ENCODE measurements at places on chromosomes 7 and 10. TPM values are rescaled to one million over a fixed set of nuclear protein-coding genes. Genes with fewer than 3 reads are reported as not detected.

The PRSS37 gene
- not detected for total RNA-seq

The NDUFB2 gene
- total RNA-seq, result 354 TPM

The CALHM3 gene
- total RNA-seq, result not detected

The SPDYE9 gene
- not detected for total RNA-seq

The CTAGE4 gene
- 1.6 TPM for total RNA-seq

DNA sequence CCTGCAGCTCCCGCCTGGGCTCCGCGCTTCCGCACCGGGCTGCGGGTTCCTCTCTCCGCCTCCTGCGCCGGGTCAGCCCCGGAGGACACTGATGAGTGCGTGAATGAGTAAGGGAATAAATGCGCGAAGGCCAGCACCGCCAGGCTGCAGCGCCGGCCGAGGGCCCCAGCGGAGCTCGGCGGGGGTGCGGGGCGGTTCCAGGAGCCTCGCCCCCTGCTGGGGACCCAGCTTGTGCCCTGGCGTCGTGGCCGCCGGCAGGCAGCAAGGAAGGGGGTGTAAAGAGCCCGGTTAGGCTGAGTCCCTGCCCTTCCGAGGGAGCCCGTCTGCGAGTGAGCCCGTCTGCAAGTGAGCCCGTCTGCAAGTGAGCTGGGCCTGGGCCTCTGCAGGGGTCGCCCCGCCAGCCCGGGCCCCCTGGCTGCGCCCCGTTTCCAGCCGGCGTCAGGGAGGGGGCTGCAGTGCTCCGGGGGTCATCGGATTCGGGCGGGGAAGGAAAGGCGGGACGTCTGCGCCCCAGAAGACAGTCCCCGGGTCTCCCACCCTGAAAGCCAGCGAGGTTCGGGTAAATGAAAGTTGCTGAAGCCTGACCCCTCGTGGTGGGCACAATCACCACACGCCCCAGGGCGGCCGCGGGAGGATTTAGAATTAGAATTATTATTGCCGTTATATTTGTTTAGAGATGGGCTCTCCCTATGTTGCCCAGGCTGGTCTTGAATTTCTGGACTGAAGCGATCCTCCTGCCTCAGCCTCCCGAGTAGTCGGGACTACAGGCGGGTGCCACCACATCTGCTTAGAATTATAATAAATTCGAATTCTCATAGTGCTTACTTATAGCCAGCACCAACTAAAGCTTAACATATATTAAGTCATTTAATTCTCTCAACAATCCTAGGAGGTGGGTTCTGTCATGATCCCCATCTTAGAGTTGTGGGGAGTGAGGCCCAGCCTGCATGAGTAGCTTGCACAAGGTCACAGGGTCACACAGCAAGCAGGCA lies 8.6 kb upstream of the CRYGN start:
- no peaks in the 10 kb centered on the region for H3K27me3 ChIP-seq
- no peaks in the 10 kb centered on the region for H3K36me3 ChIP-seq
- peak overlapping the region; percentile 31 for H3K27ac ChIP-seq
- DNase-seq, result peak; percentile 30
- no peaks in the 10 kb centered on the region for H3K4me1 ChIP-seq
- H3K4me3 ChIP-seq, result peak overlapping the region; percentile 77

DNA sequence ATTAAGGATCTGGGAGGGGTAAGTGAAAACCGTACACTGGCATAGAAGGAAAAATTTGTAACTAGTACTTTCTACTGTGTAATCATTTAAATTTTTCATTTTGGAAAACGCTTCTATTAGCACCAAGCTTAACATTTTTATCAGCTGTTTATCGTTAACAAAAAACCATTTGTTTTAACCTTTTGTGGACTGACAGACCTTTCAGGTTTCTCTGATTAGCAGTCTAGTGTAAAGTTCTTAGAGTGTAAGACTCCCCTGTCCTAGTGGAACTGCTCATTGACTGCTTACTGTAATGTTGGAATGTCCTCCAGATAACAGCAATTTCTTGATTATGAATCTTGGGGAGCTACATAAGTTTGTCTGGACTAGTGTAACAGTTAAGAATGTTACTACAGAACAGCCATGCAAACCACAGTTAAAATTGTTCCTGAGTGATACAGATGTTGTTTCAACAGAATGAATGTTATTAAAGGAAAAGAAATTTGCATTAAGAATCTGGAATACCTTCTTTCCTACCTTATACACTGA lies 2.0 kb downstream of the DBF4 start:
- H3K36me3 ChIP-seq, result no peaks in the 10 kb centered on the region
- no peak for DNase-seq
- H3K4me1 ChIP-seq, result peaks cover 13% of the 10 kb centered on the region
- no peak overlapping the region for H3K4me3 ChIP-seq
- H3K27me3 ChIP-seq, result no peaks in the 10 kb centered on the region
- H3K27ac ChIP-seq, result no peak overlapping the region

- no peaks in the 10 kb centered on the region for H3K36me3 ChIP-seq
- H3K4me3 ChIP-seq, result no peak overlapping the region
- no peak overlapping the region for H3K27ac ChIP-seq
- DNase-seq, result no peak
- H3K27me3 ChIP-seq, result no peaks in the 10 kb centered on the region
These were observed 298.1 kb downstream of the ZEB1 start for GRCh38 chr10:31617133-31617532.

DNA sequence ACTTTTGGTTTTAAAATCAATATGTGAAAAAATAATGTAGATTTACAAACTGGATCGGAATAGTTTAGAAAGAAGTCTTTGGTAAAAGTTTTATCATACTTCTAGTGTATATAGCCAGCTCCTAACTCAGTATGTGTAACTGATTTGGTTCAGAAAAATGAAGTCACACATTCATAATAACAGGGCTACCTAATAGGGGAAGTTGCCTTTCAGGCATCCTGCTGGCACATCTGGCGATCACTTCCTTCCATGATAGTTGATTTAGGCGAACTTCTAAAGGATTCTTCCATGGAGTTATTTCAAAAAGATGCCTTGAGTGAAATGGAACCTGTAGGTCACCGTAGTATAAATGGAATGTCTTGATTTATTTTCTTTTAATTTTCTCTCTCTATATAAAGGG lies 69.1 kb downstream of the SHH start:
- H3K27me3 ChIP-seq, result no peaks in the 10 kb centered on the region
- H3K4me1 ChIP-seq, result no peaks in the 10 kb centered on the region
- no peak overlapping the region for H3K27ac ChIP-seq

GRCh38 chr10:60878224-60878623 lies 65.8 kb downstream of the RHOBTB1 start:
- no peak overlapping the region for H3K27ac ChIP-seq
- H3K4me3 ChIP-seq, result no peak overlapping the region
- H3K27me3 ChIP-seq, result no peaks in the 10 kb centered on the region
- H3K4me1 ChIP-seq, result peaks cover 9% of the 10 kb centered on the region

- no peaks in the 10 kb centered on the region for H3K27me3 ChIP-seq
- DNase-seq, result no peak
- H3K27ac ChIP-seq, result no peak overlapping the region
- H3K4me1 ChIP-seq, result peaks cover 14% of the 10 kb centered on the region
- peaks cover 17% of the 10 kb centered on the region for H3K36me3 ChIP-seq
These were observed 21.8 kb downstream of the KBTBD2 start for GRCh38 chr7:32869716-32870115.

GRCh38 chr10:91350651-91351081 lies 59.5 kb upstream of the HECTD2 start:
- peaks cover 38% of the 10 kb centered on the region for H3K4me1 ChIP-seq
- no peaks in the 10 kb centered on the region for H3K27me3 ChIP-seq
- DNase-seq, result no peak
- H3K4me3 ChIP-seq, result no peak overlapping the region

DNA sequence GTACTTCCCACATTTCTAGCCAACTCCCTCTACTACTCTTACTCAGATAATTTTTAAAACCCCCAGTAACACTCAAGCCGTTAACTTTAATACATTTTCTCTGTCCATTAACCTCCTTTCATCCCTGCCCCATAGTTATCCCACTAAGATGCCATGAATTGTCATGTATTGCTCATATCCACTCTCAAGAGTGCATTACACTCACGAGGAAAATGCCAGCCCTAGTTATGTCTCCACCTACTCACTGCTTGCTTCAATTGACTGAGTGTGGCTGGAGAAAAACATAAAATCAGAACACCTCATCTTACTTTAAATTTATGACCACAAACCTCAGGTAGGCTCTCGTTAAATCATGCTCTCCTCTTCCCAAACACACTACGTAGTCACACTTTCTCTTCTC lies 324.1 kb upstream of the NPSR1 start:
- no peaks in the 10 kb centered on the region for H3K36me3 ChIP-seq
- H3K27me3 ChIP-seq, result no peaks in the 10 kb centered on the region
- no peaks in the 10 kb centered on the region for H3K4me1 ChIP-seq
- no peak overlapping the region for H3K27ac ChIP-seq
- no peak for DNase-seq

- H3K4me1 ChIP-seq, result no peaks in the 10 kb centered on the region
- no peak overlapping the region for H3K27ac ChIP-seq
- H3K36me3 ChIP-seq, result no peaks in the 10 kb centered on the region
- H3K4me3 ChIP-seq, result no peak overlapping the region
- no peaks in the 10 kb centered on the region for H3K27me3 ChIP-seq
- DNase-seq, result no peak
These were observed 63.7 kb downstream of the PROSER2 start for GRCh38 chr10:11886851-11887250.

- no peaks in the 10 kb centered on the region for H3K4me1 ChIP-seq
- no peak overlapping the region for H3K27ac ChIP-seq
- no peaks in the 10 kb centered on the region for H3K36me3 ChIP-seq
These were observed 16.6 kb downstream of the TAS2R40 start for GRCh38 chr7:143238289-143238980.

GRCh38 chr7:26307226-26307625 lies 15.6 kb downstream of the SNX10 start:
- H3K4me3 ChIP-seq, result no peak overlapping the region
- H3K27ac ChIP-seq, result no peak overlapping the region
- DNase-seq, result no peak
- no peaks in the 10 kb centered on the region for H3K27me3 ChIP-seq
- H3K4me1 ChIP-seq, result no peaks in the 10 kb centered on the region

DNA sequence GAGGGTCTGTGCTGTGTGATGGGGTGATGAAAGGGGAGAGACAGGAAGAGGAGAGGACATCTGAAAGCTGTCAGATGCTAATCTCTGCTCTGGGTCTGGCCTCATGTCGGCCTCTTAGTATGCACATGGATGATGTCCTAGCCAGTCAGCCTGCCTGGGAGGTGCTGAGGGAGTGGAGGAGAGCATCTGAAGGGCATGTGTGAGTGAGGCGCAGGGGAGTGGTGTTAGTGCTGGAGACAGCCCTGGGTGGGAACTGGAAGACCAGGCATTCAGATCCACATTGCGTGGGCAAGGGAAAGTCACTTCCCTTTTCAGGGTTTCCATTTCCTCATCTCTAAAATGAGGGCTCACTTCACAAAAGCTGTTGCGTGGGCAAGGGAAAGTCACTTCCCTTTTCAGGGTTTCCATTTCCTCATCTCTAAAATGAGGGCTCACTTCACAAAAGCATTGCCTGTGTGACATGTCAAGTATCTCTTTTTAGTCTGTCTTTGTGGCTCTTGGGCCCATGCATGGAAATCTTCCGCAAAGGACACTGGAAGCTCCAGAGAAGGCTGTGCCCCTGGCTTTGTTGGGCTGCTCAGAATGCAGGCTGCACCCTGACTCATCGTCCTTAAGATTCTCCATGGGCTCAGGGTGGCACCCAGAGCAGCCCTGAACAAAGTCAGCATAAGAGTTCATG lies 10.0 kb downstream of the SFTPD start:
- H3K27me3 ChIP-seq, result no peaks in the 10 kb centered on the region
- no peak overlapping the region for H3K4me3 ChIP-seq
- DNase-seq, result no peak
- H3K36me3 ChIP-seq, result peaks cover 2% of the 10 kb centered on the region
- H3K27ac ChIP-seq, result no peak overlapping the region

GRCh38 chr7:109873296-109873695 lies 1217.6 kb upstream of the LRRN3 start:
- no peaks in the 10 kb centered on the region for H3K4me1 ChIP-seq
- no peaks in the 10 kb centered on the region for H3K27me3 ChIP-seq
- no peak overlapping the region for H3K27ac ChIP-seq
- H3K4me3 ChIP-seq, result no peak overlapping the region
- H3K36me3 ChIP-seq, result no peaks in the 10 kb centered on the region

- no peak overlapping the region for H3K4me3 ChIP-seq
- DNase-seq, result no peak
- no peaks in the 10 kb centered on the region for H3K27me3 ChIP-seq
- H3K36me3 ChIP-seq, result no peaks in the 10 kb centered on the region
- H3K4me1 ChIP-seq, result peaks cover 3% of the 10 kb centered on the region
These were observed 216.8 kb upstream of the CCDC6 start for GRCh38 chr10:60123172-60123571.

GRCh38 chr10:36676756-36677430 lies 448.5 kb upstream of the ANKRD30A start:
- H3K36me3 ChIP-seq, result no peaks in the 10 kb centered on the region
- no peak overlapping the region for H3K4me3 ChIP-seq
- no peak for DNase-seq
- H3K27me3 ChIP-seq, result no peaks in the 10 kb centered on the region
- H3K27ac ChIP-seq, result no peak overlapping the region
- no peaks in the 10 kb centered on the region for H3K4me1 ChIP-seq

GRCh38 chr7:2809903-2810625 lies 34.0 kb downstream of the GNA12 start:
- H3K27me3 ChIP-seq, result no peaks in the 10 kb centered on the region
- no peak overlapping the region for H3K4me3 ChIP-seq
- H3K36me3 ChIP-seq, result no peaks in the 10 kb centered on the region
- no peak overlapping the region for H3K27ac ChIP-seq

DNA sequence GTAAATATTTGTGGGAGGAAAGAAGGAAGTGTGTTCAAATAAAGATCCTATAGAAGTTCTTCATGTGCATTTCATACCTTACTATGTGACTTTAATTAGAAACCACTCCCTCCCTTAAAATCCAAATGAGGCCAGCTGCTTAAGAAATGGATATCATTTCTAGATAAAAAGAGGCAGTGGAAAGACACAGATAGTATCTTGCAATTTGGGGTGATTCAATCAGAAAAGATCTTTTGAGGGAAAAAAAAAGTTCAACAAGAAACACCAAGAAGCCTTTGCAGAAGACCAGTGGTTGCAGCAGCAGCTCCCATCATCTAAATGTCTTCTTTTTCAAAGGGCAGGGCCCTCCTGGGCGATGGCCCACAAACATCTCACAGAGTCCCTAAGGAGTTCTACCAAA lies 200.1 kb downstream of the LRRN3 start:
- peaks cover 15% of the 10 kb centered on the region for H3K4me1 ChIP-seq
- H3K27ac ChIP-seq, result no peak overlapping the region
- no peaks in the 10 kb centered on the region for H3K27me3 ChIP-seq
- H3K4me3 ChIP-seq, result no peak overlapping the region
- DNase-seq, result no peak

GRCh38 chr7:146701166-146701565 lies 584.6 kb downstream of the CNTNAP2 start:
- no peak overlapping the region for H3K4me3 ChIP-seq
- no peaks in the 10 kb centered on the region for H3K27me3 ChIP-seq
- no peak overlapping the region for H3K27ac ChIP-seq
- no peaks in the 10 kb centered on the region for H3K36me3 ChIP-seq
- DNase-seq, result no peak

DNA sequence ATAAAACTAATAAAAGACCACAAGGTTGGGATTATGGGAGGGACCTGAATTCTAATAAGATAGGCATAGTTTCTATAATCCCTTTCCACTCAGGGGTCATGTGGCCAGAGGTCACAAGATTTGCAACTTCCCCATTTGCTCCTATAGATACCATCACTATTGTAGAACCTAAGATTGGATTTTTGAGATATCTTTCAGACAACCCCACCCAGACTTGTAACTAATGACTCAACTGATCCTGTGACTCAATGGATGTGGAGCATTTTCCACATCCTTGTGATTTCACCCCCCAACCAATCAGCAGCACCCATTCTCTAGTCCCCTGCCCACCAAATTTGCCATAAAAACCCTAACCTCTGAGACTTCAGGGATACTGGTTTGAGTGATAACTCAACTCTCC lies 51.9 kb upstream of the PIK3AP1 start:
- H3K36me3 ChIP-seq, result no peaks in the 10 kb centered on the region
- H3K4me1 ChIP-seq, result no peaks in the 10 kb centered on the region
- H3K27ac ChIP-seq, result no peak overlapping the region
- H3K4me3 ChIP-seq, result no peak overlapping the region
- no peak for DNase-seq
